ENCODE measurements at places on chromosomes 2 and 18. TPM values are rescaled to one million over a fixed set of nuclear protein-coding genes. Genes with fewer than 3 reads are reported as not detected.

DNA sequence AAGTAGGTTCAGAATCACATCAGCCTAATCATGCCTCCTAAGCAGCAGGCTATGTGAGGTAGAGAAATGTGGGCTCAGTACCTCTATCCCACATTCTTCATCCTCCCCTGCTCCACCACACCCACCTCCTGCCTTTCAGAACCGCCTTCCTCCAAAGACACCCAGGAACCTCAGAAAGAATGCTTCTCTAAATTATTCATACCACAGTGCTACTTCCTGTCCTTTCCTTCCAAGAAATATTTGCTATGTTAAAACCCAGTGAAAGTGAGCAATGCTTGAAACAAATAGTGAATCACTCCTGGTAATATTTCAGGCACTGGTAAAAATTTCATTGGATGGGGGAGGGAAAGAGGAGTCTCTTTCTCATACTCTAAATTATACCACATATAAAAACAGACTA, 24.0 kb upstream of the CREB1 start:
- no peak for DNase-seq

DNA sequence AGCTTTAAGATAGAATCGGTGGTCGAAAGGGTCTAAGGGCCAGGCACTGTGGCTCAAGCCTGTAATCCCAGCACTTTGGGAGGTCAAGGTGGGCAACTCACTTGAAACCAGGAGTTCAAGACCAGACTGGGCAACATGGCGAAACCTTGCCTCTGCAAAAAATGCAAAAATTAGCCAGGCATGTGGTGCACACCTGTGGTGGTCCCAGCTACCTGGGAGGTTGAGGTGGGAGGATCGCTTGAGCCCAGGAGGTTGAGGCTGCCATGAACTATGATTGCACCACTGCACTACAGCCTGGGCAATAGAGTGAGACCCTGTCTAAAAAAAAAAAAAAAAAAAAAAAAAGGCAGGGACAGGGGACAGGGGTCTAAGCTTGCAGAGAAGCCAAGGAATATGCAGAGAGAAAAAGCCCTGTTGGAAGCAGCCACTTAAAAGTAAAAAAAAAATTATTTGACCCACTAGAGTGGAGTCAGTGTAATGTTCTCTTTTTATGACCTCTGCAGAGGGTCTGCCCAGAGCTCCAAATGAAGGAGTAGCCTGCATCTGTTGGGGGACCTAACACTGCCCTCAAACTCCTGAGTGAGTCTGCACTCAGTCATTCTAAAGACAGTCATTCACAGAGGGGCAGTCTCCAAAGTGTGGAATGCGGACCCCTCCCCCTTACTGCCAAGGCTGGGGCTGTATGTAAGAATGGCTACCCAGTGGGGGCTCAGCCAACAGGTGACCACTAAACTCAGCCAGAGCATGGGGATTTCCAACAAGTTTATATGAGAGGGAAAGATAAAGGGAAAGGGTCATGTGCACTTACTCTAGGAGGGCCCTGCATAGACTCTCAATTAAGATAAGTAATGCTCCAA, 118.5 kb upstream of the CDCA7 start:
- no peak for DNase-seq

DNA sequence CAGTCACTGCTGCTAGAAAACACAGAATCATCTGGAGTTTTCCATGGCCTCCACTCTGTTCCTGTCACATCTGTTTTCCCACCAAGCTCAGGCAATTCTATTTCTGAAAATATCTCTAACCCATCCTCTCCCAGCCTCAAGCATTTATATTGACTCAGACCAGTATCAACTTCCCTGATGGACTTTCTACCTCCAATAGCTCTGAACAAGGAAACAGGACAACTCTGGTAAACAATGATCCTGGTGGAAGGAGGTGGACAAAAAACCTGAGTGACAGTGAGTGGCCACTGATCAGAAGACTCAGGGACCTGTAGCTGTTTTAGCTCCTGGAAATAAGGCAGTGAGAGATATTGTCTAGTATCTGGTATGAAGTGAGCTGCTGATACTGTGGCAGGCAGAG, 23.4 kb downstream of the BMP10 start:
- no peak for DNase-seq

DNA sequence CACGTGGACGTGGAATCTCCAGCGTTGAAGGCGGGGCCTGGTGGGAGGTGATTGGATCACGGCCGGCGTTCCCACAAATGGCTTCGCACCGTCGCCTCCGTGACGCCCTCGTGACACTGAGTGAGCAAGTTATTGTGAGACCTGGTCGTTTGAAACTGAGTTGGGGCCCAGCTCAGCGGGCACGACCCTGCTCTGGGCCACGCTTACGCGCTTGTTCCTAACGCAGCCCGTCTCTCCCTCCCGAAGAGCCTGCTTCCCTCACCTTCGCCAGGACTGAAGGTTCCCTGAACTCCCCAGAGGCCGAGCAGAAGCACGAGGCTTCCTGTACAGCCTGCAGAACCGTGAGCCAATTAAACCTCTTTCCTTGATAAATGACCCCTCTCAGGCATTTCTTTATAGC, 121.8 kb downstream of the RTP5 start:
- no peak for DNase-seq

The ASIC4 gene
- not detected for total RNA-seq

Measured in vagina (tissue), 2 donors.